ENCODE measurements at places on chromosomes 2 and 18.

DNA sequence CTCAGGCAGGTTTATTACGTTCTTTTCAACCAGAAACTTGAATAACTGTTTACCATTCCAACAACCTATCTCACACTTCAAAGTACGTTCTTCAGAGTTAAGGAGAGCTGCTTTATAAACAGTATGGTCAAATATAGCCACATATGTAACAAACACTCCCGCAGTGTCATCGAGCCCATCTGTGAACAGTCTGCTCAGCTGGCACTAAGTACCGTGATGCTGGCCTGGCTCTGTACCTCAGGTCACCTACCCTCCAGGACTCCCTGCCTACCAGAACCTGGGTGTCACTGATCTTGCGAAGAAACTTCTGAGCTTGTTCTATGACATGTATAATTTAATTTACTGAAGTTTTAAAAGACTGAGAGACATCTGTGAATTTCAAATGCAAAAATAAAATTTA lies 71.4 kb downstream of the SEPTIN10 start:
- DNase-seq = no peak

GRCh38 chr2:154698721-154699574 lies 453 bp downstream of the KCNJ3 start:
- DNase-seq = no peak

- no peak for DNase-seq
Observed at GRCh38 chr2:65320042-65320725, 92.6 kb downstream of the ACTR2 start.

- no peak for DNase-seq
Observed at GRCh38 chr18:33184175-33184574, 256.3 kb downstream of the CCDC178 start.

- no peak for DNase-seq
Observed at GRCh38 chr2:164917296-164917903, 37.9 kb downstream of the SLC38A11 start.

GRCh38 chr2:241692448-241692847 lies 5.8 kb upstream of the DTYMK start:
- DNase-seq = no peak

- no peak for DNase-seq
Observed at GRCh38 chr2:96549967-96550786, 13.6 kb downstream of the ARID5A start.

GRCh38 chr18:12463191-12463590 lies 55.5 kb downstream of the PRELID3A start:
- DNase-seq = no peak

DNA sequence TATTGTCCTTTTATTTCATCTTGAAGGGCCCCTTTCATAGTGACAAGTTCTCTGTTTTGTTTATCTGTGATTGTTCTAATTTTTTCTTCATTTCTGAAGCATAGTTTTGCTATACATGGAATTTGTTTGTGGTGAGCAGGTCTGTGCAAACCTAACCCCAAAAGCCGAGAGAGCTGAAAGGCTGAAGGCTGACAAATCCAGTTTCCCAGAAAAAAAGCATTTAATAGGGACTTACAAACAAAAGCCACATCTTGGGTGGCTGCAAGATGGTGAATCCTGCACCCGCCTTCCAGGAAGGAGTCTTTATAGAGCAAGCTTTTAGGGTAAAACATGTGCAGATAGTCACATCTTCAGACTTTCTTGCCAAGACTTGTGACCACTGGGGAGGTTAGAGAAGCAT lies 473.4 kb upstream of the TRIB2 start:
- DNase-seq = no peak

DNA sequence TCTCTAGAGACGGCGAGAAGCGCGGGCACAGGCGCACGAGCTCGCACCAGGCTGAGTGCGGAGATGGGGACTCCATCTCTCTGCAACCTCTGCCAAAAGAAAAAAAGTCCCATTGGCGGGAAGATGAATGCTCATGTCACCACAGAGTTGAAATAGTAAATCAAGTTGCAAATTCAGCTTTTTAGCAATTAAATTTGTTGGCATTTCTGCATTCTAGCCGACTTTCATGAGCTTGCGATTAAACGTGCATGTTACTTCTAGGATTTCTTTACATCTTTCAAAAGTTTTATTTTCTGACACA lies 588 bp downstream of the CHAC2 start:
- no peak for DNase-seq

DNA sequence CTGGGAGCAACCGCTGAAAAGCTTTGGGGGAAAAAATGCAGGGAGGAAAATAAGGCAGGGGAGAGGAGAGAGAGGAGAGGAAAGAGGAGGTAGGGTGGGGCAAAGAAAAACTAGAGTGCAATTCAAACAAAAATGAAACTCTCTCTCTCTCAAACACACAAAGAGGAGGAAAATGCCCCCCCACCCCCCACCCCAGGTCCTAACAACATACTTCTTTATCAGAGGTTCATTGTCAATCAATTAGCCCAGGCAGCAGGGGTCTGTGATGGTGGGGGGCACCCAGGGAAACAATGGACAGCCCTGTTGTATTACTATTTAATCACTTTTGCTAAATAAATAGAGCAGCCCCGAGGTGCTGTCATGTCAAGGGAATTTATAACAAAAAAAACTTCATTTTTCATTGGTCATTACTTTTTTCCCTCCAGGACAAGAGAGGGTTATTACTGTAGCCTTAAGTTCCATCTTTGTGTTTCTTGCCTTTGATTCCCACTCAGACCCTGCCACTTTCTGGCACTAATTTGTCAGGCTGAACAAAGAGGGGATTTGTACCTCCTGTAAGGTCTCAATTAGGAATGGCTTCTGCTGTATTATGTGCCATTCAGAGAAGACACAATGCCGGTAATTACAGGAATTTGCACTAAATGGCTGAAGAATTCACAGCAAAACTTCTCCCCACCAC lies 55.0 kb downstream of the PLEKHM3 start:
- DNase-seq = no peak

DNA sequence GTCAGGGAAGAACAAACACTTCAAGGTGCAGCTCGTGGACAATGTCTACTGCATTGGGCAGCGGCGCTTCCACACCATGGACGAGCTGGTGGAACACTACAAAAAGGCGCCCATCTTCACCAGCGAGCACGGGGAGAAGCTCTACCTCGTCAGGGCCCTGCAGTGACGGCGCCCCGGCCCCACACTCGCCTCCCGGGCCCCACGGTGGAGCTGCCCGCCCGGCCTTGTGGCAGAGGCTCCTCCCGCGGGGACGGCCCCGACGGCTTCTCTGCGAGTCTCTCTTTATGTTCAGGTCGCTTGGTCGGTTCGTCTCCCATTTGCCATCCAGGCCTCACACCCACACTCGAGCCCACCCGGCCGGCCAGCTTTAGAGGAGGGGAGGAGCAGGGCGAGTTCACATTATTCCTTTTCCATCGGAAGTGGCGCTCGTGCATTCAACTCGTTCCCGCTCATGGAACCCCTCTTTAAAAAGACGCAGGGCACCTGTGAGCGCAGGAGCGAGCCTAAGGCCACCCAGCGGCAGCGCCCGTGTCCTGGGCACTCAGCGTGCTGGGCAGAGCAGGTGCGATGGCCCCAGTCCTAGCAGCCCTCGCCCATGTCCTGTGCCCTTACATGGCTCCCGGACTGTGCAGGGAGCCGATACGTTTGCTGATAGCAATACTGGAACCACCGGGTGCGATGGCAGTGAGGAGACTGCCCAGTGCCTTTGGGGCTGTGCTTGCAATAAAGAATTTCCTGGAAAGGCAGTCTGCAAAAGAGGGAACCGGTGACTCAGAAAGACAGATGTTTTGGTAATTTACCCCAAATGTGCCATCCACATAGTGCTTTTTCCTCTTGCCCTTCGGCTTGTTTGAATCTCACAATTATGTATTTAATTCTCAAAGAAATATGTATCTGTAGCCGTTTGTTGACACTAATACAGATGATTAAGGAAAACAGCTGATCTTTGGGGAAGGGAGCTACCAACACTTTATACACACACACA lies 148.6 kb downstream of the NCK2 start:
- DNase-seq = no peak

DNA sequence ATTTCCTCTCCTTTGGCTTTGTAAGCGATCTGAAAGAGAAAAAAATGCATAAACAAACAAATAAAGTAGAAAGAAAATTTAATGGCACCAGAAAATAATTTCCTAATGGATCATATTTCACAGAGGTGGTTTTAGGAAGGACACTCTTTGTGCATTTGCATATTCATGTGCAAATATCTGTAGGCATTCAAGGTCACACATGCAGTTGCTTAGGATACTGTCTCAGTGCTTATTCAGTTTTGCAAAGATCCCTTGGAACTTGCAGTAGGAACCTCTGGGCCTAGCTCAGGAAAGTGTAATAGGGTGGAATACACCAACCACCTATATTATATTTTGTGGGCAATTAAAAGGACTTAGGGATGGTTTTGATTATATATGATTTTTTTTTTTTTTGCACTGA lies 54.3 kb downstream of the NEB start:
- no peak for DNase-seq

GRCh38 chr18:39241534-39241933 lies 1675.9 kb upstream of the CELF4 start:
- DNase-seq = no peak

GRCh38 chr2:165891345-165891744 lies 62.2 kb downstream of the TTC21B start:
- no peak for DNase-seq

DNA sequence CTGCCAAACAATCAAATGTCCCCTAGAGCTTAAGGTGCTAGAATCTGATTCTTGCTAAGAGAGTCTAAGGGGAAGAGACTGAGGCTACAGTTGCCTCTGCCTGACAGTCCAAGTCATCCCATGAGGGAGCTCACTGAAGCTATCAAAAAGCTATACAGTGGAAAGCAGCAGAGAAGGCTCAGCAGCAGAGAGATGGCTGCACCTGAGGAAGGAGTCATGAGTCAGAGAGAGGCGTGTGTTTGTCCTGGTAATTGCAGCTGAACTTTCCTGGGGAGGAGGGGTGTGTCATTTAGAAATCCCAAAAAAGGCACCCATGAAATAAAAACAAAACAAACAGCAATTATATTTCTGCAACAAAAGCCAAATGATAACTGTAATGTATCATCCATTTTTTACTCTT lies 305.2 kb upstream of the UBE2E3 start:
- no peak for DNase-seq

DNA sequence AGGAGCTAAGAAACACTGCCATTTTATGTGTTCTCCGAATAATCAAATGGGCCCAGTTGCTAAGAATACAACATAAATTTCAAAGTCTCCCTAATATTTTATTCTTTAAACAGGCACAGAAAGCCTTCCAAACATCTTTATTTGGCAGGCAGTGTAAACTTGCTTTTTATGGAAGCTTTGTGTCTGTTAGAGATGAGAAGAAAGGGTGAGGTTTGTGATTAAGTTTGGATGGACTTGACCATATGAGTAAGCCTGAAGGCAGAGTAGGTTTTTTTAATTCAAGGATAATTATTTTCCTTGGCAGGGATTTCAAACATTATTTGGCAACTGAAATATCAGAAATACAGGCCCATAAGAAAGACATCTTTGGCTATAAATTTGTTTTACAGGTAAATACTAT lies 62.9 kb downstream of the COX7A2L start:
- DNase-seq = no peak

DNA sequence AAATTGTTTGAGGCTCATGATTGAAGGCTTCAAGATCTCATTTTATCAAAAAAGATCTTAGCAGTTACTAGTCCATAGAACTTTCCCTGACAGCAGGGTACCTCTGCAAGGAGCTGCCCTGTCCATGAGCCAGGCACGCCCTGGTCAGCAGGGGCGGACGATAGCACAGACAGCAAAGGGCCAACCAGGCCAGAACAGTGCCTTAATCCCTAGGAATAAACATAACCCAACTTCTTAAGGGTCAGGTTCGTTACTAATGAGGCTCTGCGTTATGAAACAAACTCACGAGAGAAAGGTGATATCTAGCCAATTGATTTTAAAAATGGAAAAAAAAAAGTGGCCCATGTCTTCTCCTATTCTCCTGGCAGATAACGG lies 59.2 kb downstream of the BCL2 start:
- peak; percentile 65 for DNase-seq

DNA sequence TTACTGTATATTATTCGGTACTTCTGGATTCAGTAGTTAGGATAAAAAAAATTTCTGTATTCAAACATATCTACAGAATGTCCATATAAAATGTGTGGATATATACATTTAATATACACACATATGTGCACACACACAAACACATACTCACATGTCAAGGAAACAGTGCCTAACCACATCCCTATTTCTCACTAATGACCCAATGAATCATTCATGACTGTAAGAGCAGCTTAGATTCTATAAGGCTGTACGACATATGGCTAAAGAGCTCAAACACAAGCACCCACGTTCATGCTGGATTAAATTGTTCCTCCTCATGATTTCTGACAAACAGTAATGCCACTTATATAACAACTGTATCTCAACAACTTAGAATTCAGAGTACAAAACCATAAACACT lies 457.3 kb downstream of the ADCYAP1 start:
- no peak for DNase-seq

- no peak for DNase-seq
Observed at GRCh38 chr2:208671284-208671683, 264.7 kb downstream of the PTH2R start.

DNA sequence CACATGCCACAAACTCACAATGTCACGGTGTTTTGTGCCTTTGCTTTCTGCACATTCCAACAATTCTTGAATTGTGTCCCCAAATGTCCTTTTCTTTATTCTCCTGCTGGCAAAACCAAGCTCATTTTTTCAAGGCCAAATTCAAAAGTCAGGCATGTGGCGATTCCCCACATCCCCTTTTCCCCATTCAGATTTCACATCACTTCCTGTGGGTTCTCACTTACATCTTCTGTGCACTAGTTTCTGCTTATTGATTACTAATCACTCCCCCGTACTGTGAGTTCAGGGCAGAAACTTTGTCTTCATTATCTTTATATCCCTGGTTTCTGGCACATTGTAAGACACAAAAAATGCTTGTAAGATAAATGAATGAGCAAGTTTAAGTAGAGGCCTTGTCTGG lies 69.2 kb downstream of the AP1S3 start:
- DNase-seq = no peak

- DNase-seq = no peak
Observed at GRCh38 chr18:34965108-34965507, 76.1 kb upstream of the MAPRE2 start.

DNA sequence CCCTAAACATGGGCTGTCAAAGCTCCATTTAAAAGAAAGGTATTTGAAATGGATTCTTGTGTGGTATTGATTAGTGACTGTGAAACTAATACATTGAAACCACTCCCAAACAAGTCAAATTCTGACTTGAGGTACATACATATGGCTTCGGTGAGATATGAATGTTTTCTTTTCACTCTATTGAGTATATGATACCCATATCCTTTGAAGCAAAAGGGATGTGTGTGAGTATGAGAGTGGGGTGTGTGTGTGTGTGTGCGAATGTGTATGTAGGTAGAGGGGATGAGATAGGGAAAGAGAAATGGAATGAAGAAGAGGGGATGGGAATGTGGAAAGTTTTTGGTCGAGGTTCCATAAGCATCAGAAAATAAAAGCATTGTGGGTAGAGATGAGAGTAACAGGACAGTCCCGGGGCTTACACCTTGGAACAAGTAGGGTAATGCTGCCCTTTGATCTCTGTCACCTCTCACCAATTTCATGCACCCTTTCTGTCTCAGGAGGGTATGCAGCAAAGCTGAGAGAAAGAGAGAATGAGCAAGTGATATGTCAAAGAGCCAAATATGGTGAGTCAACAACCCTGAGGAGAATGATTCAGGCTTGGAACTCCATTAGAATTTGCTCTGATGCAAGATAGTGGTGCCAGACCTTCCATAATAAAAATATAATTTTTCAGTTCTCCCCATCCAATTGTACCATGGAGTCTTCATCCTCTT lies 64.0 kb upstream of the ZEB2 start:
- DNase-seq = no peak

GRCh38 chr2:163595028-163595427 lies 140.8 kb downstream of the FIGN start:
- DNase-seq = no peak
